ENCODE measurements at places on chromosomes 5 and 9. TPM values are rescaled to one million over a fixed set of nuclear protein-coding genes. Genes with fewer than 3 reads are reported as not detected.

ABCA2 gene
- total RNA-seq, result 21.0 TPM

BAAT gene
- total RNA-seq, result 0.14 TPM

CDC26 gene
- 89.3 TPM for total RNA-seq

HEMGN gene
- total RNA-seq, result not detected

KCNN2 gene
- total RNA-seq, result not detected

TCF7 gene
- total RNA-seq, result not detected

ZNF782 gene
- total RNA-seq, result 5.1 TPM

CSF2 gene
- total RNA-seq, result not detected

MSX2 gene
- total RNA-seq, result 11.7 TPM

MRNIP gene
- 13.6 TPM for total RNA-seq

DELE1 gene
- total RNA-seq, result 78.5 TPM

CCL27 gene
- total RNA-seq, result not detected

CCDC187 gene
- 0.05 TPM for total RNA-seq

CCDC192 gene
- not detected for total RNA-seq

GPRIN1 gene
- 2.0 TPM for total RNA-seq

NEK6 gene
- 20.1 TPM for total RNA-seq

OLFML2A gene
- total RNA-seq, result 63.6 TPM

SCGB3A2 gene
- not detected for total RNA-seq

Measured in NCI-H460 (cell line).